ENCODE measurements at places on chromosomes 11 and 22. TPM values are rescaled to one million over a fixed set of nuclear protein-coding genes. Genes with fewer than 3 reads are reported as not detected.

PATE3 gene
- not detected for total RNA-seq

IL17REL gene
- total RNA-seq, result not detected

DNA sequence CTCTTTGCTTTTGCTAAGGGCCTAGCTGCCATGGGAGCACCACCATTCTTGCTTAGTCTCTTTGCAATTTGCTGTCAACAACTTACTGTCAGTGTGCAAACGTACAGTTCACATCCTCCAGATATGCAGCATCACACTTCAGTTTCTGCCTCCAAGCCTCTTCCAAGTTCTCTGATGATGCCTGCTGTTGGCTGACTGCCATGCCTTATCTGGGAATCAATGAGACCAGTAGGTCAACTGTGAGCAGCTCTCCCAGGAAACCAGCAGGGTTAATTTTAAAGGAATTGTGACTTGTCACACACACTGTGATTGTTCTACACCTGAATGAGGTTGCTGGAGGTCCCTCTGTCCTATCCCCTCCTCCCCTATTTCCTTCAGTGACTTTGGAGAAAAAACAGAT, 56.0 kb downstream of the COPB1 start:
- peak; percentile 42 for DNase-seq

- no peak for DNase-seq
Observed at GRCh38 chr11:64698427-64698826, 24.6 kb downstream of the NRXN2 start.

GRCh38 chr11:91158891-91159537, 936.2 kb upstream of the CHORDC1 start:
- peak; percentile 22 for DNase-seq

GRCh38 chr11:35478471-35479091, 46.8 kb downstream of the PAMR1 start:
- no peak for DNase-seq

GRCh38 chr22:50473855-50474671, 772 bp downstream of the SBF1 start:
- peak; percentile 29 for DNase-seq

DNA sequence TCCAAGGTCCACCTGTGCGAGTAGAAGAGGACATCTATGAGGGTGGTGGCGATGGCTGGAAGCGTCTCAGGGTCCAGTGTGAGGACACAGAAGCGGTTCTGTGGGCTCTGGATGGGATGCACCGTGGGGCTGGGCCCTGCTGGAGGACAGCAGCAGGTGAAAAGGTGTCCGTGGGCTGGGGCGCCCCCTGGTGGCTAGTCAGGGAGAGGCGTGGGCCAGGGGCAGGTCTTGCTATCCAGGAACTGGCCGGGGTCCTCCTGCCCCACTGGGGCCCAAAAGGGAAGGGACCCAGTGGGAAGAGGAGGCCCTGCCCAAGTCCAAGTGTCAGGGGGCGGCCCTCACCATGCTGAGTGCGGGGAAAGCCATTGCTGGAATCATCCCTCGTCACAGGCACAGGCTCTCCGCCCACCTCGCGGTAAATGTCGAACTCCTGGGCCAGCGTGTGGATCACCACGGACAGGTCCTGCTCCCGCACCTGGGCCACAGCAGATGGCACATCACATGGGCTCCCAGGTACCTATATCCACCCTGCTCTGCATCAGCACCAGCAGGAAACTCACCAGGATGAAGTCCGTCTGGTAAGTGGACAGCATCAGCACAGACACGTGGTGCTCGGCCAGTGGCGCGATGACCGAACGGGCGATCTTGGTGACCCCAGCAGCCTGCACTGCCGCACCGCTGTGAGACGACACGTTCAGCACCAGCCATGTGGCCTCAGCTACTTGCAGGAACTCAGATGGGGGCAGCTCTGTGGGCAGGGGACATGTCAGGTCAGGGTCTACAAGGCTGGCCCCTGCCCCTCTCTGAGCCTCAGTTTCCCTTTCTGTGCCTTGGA, 2.3 kb downstream of the CASTOR1 start:
- DNase-seq, result no peak

GRCh38 chr11:19191530-19192169, 10.1 kb downstream of the CSRP3 start:
- no peak for DNase-seq

- DNase-seq, result peak; percentile 72
Observed at GRCh38 chr22:45709866-45710265, 38.2 kb downstream of the ATXN10 start.

DNA sequence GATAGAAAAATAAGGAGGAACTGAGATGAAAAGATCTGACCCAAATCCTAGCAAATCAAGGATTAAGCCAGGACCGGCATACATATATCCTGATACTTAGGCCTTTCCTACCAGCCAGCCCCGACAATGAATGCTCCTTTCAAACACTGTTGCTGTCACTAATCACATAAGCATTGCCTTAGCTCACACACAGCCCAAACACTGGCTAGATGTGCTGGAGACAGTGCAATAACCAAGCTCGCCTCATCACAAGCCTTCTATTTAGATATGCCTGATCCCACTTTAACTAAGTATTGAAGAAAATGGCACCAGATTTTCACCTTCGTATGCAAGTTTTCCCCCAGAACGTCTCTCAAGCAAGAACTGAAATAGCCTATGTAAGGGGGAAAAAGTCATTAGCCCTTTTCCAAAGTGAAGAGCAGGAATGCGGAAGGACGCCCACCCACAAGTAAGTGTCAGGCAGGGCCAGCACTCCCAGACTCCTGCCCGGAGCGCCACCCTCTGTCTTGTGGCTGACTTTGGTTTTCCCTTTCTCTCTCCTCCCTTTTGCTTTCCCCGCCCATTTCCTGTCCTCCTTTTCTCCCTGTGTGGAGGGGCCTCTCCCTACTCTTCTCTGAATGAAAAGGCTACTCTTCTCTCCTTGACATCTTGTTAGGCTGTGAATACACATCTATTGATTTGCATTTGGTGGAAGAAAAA, 8.9 kb upstream of the OPCML start:
- no peak for DNase-seq

- DNase-seq, result no peak
Observed at GRCh38 chr11:57144531-57145320, 37.0 kb upstream of the LRRC55 start.

Measured in LHCN-M2 (cell line).